ENCODE measurements at places on chromosomes 6 and 20.
A peak's percentile ranks its signal among the peaks of the same experiment; 100 is the strongest.

GRCh38 chr6:169074526-169074925, 179.1 kb downstream of the THBS2 start:
- no peak for DNase-seq

DNA sequence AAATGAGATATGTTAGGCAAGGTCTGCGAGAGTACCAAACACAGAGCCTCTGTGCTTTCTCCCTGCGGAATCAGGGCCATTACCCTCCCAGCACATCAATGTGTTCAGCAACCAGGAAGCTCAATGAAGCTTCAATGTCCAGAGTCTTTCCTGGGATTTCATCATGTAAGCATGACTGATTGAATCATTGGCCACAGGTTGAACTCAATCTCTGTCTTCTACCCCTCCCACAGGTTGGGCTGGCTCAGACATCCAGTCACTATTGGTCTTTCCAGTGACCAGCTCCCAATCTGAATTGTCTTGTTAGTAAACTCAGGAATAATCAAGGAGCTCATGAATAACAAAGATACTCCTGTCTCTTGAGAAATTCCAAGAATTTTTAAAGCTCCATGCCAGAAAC, 2.7 kb upstream of the DTD1 start:
- peak; percentile 16 for DNase-seq

GRCh38 chr20:39358052-39358451, 395.9 kb downstream of the DHX35 start:
- peak; percentile 7 for DNase-seq

DNA sequence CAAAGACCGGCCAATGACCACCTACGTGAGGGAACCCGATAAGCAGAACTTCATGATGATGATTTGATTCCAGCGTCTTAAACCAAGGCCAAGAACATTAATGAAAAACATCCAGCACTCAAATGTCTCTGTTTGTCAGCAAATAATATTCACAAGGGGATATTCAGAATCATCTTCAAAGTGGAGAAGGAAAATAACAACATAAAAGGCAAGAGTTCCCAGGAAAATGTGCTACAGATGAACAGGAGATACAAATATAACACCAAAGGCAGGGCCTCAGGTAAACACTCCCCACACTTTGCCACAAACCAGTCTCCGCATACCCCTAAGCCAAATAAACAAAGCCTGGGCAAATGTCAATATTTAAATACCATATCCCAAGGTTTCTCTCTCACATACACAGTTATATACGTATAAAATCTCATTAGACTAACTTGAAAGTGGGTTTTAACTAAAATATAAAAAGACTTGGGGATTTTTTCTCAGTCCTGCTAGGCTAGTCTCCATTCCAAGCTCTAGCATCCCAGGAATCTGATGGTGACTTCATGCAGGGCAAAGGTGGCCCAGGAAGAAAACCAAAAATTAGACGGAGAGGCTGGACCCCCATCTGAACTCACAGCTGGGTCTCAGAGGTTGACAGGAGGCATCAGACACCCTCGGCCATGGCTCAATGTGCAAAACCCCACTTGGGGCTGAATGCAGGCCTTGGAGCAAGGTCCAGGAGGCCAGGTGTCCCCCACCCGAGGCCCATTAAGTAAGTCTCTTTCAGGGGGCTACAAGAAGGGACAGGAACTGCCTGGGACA, 32.1 kb downstream of the TRAM2 start:
- DNase-seq = no peak

GRCh38 chr6:30044630-30045029, 16.4 kb upstream of the POLR1H start:
- no peak for DNase-seq

GRCh38 chr6:72588155-72588554, 33.7 kb upstream of the KCNQ5 start:
- no peak for DNase-seq

- no peak for DNase-seq
These were observed 8.1 kb downstream of the L3MBTL1 start for GRCh38 chr20:43515628-43516027.

DNA sequence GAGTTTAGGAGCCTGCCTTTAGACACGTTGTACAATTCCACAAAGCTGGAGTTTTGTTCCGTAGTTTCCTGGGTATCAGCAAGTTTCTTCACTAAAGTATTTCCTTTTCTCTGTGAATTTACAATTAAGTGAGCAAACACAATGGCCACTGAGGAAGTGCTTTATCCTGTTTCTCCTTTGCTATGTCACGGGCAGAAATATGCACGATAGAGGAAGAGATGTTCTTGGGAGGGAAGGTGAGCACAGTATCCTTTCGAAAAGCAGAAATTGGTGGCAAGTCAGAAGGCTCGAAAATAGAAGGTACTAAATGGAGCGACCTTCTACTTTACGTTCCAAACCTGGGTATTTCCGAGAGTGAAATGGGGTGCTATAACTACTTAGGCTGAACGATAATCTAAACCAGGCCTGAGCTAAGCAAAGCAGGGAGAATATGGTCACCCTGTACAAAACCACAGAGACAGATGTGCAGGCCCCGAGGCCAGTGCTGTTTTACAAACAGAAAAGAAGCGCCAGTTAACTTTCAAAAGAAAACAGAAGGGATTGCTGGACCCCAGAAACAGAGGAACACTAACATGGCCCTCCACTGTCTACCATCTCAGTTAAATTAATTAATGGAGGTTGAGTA, 259.6 kb downstream of the TBC1D7 start:
- DNase-seq = no peak

DNA sequence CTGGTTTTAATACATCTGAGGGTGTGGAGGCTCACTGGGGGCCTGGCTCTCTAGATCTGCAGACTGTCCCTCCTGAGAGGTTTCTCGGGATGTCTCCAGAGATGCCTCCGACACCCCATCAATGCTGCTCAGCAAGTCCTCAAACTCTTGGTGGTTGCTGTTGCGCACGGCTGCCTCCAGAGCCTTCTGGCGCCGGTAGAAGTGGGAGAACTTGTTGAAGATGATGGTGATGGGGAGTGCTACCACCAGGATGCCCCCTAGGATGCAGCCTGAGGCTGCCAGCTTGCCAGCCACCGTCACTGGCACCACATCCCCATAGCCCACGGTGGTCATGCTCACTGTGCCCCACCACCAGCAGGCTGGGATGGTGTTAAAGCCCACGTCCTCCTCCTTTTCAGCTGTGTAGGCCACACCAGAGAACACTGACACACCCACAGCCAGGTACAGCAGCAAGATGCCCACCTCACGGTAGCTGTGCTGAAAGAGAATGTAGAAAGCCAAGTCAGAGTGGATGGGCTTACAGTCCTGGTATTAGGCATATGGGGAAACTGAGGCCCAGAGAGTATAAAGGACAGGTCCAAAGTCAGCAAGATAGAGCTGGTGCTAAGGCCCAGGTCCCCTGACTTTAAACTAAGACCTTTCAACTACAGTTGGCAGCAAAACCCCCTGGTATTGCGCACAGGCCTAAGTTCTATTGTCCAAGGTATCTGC, 5.9 kb downstream of the KCNS1 start:
- DNase-seq = no peak

- DNase-seq = no peak
These were observed 297.4 kb downstream of the THBS2 start for GRCh38 chr6:168956141-168956838.

GRCh38 chr6:12119085-12119588, 107.0 kb downstream of the HIVEP1 start:
- no peak for DNase-seq

DNA sequence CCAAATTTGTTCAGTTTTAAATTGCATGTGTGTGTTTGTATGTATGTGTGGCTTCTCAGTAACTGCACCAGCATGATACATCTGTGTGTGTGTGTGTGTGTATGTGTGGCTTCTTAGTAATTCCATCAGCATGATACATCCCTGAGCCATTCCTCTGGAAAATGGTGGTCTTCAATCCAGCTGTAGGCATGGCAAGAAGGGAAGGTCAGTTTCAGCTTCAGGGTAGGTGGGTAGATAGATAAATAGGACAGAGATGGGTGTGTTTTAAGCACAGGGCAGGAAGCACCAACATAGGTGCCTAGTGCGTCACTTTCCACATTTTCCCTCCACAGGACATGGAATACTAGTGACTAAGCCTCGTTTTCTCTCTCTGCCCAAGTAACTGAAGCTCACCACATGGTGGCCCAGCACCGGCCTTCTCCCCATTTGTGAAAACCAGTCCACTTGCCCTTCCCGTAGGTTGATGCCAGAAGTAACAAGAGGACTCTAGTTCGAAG, 82.9 kb downstream of the RPP40 start:
- DNase-seq = no peak

GRCh38 chr20:63624486-63624885, 2.4 kb downstream of the GMEB2 start:
- no peak for DNase-seq

DNA sequence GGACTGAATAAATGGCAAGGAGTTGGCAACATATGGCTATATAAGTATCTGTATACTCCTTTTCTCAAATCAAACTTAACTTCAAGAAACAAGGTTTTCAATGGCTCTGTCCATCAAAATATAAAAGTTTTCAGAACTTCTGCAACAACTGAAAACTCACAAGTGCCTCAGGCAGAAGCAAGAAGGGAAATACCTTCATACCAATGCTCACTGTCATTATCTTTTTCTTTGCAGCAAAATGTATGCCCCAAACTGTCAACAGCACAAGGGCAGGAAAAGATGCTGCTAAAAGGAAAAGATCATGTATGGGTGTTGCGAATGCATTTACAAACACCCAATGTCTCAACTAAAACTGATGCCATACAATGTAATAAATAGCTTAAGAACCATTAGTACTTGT, 45.9 kb downstream of the PTPRK start:
- DNase-seq = no peak

- DNase-seq = peak; percentile 71
These were observed 63.9 kb downstream of the FHL5 start for GRCh38 chr6:96626759-96627364.
